ENCODE measurements at places on chromosomes 5 and 9.

DNA sequence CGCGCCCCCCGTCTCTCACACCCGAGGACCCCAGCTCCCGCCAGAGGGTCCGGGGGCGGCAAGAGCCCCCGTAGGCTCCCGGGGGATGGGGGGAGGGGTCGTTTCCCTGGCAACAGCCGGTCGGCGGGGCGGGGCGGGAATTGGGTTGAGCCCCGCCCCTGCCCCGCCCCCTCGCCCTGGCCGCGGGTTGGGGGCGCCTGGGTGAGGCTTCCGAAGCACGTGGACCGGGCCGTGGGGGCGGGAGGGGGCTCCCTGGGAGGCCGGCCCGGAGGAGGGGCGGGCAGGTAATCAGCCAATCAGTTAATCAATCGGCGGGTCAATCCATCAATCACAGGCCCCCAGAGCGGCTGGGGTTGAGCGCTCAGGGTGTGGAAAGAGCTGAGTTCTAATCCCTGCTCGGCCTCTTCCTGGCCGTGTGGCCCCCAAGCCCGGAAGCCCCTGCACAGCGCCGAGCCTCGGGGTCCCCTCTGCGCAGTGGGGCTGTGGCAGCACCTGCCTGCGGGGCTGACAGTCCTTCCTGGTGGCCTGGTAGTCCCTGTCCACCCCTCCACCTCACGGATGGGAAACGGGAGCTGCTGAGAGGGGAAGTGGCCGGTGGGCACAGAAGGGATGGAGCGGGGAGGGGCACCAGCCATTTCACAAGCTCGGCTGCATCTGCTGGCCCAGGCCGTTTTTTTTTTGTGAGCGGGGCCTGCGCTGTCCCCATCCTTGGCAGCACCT, 174.2 kb upstream of the IER5L start:
- no peak for ATAC-seq

GRCh38 chr9:137127301-137128157, 11.4 kb upstream of the GRIN1 start:
- ATAC-seq = no peak

- ATAC-seq = no peak
Observed at GRCh38 chr5:96527768-96528661, 95.0 kb upstream of the PCSK1 start.

GRCh38 chr9:131284856-131285255, 4.7 kb upstream of the PLPP7 start:
- no peak for ATAC-seq

DNA sequence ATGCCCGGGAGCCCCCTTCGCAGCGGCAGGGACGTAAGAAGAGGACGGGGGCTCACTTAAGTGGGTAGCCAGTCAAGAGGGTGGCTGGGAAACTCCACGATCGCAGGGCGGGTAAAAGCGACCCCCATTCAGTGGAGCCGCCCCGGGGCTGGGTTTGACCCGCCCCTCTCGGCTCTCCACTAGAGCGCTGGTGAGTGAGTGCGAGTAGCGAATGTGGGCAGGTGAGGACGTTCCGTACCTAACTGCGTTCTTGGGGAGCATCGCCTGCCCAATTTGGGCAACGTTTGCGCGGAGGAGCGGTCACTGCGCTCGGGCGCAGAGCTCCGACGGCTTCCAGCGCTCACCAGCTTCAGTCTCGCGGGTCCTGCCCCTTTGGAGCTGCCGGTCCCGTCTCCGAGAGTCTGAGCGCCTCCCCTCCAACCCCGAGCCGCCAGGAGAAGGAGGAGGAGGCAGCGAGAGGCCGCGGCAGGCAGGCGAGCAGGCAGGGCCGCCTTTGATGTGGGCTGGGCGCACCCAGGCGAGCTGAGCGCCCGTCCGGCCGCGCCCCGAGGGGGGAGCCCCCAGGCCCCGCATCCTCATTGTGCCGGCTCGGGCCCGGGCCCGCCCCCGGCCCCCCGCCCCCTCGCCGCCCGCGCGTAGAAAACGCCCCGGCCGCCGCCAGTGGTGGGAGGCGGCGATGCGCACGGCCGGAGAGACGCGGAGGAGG, at the start of gene FGF18:
TSS of gene FGF18 (plus strand) at position 666 of the 706 bp plus-strand sequence. CDS start 553 bp downstream, outside the sequence.
- ATAC-seq = peak; percentile 40

DNA sequence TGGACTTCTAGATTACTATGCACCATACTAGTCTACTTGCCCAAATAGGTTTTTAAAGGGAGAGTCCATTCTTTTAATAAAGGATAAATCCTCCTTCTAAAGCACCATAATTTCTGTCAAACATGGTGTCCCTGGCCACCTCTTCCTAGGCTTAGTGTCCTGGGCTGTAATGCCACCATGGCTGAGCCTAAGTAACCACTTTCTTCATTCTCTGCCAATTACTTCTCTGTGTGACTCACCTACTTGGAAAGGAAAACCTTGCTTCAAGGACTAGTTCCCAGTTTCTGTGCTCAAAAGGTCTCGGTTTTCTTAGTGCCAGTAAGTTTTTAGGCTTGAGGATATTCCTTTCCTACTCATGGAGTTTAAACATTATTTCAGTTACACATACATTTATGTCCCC, 273.4 kb downstream of the DENND1A start:
- no peak for ATAC-seq

DNA sequence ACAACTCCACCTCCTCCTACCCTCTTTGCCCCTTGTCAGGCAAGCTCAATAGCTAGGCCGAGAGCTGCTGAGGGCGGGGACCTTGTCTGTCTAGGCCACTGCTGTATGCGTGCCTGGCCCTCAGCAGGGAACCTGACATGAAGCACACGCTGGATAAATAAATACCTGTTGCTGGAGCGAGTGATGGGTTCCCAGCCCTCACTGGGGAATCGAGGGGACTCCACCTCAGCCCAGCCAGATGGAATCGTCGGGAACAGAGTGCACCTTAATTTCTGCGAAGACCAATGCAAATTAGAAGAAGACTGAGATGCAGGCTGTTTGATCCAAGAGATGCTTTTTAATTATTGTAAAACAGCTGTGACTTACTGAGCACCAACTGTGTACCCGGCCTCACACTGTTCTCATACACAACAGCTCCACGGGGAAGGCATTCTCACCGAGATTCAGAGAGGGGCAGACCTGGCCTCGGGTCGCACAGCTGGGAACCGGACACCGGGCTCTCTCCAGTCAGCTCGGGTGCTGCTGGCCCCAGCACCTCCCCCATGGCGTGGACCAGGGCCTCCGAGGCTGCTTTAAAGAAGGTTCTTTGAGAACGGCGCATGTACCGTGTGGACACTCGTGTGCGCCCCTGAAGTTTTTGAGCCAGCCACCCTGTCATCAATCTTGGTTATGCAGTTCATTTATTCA, 109.7 kb upstream of the IER5L start:
- ATAC-seq = no peak

DNA sequence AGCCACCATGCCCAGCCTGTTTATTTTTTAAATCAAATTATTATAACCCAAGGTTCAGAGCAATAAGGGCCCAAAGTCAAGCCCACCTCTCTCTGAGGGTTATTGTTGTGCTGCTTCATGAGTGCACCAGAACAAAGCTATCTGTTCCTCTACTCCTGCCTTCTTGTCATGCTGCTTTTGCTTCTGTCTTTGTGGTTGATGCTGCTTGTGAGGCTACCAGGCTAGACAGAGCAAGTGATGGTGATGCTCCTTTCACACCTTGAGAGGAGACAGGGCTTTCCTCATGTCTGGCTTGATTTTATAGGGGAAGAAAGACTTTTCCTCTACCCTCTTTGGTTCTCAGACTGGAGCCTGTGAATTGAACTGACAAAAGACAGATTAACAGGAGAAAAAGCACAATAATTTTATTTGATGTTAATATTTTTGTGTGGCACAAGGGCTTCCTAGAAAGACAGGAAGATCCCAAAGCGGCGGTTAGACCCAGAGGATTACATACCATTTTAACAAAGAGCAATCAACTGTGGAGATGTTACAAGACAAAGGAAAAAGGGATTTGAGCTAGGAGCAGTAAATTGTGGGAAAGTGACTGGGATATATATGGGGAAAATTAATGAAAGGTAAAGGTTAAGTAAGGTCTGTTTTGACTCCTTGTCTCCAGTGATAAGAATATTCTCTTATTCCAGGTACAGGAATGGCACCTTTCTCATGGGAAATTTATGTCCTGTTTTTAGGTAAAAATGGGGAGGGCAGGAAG, 4.4 kb upstream of the CD180 start:
- no peak for ATAC-seq

DNA sequence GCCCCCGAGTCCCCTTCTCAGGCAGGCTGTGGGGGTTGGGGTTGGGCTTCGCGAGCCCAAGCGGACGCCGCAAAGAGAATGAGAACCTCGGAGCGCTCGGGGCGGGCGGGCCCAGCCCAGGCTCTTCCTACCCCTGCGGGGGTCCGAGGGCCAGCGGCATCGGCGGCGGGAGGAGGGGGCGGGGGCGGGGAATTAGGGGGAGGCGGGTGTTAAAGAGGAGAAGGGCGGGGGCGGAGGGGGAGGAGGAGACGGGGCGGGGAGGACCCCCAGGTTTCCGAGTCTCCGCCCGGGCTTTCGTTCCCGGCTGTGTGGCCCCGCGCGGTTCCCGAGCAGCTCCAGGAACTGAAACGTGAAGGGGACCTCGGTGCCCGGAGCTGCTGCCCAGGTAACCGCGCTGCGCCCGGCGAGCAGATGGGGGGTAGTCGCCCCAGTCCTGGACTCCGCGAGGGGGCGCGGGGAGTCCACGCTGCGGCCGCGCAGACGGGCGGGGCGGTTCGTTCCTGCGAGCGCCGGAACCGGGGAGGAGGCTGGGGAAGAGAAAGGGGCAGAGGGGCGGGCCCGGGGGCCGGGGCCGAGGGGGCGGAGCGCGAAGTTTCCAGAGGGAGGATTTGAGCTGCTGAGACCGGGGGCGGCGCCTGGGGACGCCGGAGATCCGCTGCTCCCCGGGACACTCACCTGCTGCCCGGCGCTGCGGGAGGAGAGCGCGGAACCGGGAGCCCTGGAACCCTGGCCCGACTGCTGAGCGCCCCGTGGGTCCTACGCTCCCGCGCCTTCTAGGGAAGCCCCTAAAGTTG, 38.4 kb upstream of the PLEKHG4B start:
- peak; percentile 64 for ATAC-seq

- ATAC-seq = no peak
Observed at GRCh38 chr5:23260621-23261020, 246.8 kb upstream of the PRDM9 start.

GRCh38 chr5:73022471-73023169, 66.8 kb downstream of the FCHO2 start:
- ATAC-seq = no peak

DNA sequence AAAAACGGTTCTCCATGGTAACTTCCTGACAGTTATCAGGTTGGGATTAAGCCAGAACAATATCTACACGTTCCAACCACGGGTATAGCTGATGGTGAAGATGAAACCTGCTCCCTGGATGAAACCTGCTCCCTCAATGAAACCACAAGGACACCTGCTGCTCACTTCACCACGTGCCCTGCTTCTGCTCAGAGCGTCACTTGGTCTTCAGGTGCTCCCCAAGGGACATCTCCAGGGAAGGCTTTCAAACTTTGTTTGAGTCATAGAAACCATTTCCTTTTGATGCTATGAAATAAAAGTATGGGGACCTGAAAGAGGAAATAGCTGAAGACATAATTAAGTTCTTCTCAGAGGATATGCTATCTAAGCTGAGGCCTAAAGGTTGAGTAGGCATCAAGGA, 242.4 kb downstream of the MED10 start:
- no peak for ATAC-seq

- ATAC-seq = no peak
Observed at GRCh38 chr5:94376672-94377345, 241.6 kb downstream of the KIAA0825 start.

DNA sequence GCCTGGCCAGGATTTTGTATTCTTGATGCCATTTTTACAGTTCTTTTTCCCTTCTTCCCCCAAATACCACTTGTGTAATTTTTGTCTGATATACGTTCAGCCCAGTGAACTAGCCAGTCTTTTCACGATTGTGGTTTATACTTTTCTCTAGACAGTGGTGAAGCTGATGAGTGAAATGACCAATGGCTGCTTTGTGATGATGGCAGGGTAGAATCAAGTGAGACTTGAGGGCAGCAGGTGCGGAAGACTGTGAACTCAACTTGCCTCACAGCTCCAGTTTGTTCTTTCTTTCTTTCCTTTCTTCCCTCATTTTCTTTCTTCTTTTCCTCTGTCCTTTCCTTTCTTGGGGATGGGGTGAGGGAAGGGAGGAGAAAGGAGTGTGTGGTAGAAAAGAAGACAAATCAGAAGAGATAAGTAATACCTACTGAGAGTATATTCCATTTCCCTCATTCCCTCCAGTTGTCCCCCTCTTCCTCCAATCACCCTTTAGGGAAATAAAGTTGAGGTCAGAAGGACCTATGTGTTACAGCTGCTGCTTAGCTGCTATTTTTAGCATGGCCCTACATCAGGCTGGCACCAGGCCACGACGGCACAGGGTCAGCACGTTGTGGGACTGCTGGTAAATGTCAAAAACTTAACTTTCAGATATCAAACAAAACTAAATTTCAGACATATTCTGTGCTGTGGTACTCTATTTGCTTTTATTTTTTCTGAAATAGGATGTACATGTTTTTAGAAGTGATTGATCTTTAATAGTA, 12.3 kb downstream of the ZSWIM6 start:
- ATAC-seq = no peak

- no peak for ATAC-seq
Observed at GRCh38 chr9:105572455-105572854, 14.5 kb downstream of the FKTN start.

- ATAC-seq = no peak
Observed at GRCh38 chr9:76573905-76574760, 115.2 kb downstream of the GCNT1 start.

GRCh38 chr9:126490871-126491567, 122.7 kb upstream of the LMX1B start:
- ATAC-seq = no peak

GRCh38 chr9:120567874-120568273, 12.1 kb downstream of the CDK5RAP2 start:
- no peak for ATAC-seq

DNA sequence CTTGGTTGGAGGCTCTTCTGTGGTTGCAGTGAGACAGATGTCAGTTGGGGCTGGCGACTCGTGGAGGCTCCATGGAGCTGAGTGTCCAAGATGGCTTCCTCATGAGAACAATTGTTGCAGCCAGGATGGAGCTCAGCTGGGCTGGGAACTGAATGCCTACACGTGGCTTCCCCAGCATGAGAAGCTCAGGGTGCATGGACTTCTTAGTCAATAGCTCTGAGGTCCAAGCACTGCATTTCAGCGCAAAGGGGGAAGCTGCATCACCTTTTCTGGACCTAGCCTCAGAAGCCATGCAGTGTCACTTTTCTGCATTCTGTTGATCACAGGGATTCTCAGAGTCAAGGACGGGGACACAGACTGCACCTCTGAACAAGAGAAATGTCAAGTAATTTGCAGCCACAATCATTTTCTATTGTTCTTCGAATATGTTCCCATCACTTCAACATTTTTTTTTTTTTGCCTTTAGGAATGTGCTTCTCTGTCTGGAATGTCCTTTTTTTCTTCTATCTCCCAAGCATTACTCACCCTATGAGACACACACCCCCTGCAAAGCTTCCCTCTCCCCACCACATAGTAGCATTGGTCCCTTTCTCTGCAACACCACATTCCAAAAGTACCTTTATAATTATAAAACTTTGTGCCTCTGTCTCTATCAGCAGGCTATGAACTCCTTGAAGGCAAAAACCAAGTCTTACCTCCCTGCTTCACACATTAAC, 57.5 kb upstream of the STK32A start:
- ATAC-seq = no peak

DNA sequence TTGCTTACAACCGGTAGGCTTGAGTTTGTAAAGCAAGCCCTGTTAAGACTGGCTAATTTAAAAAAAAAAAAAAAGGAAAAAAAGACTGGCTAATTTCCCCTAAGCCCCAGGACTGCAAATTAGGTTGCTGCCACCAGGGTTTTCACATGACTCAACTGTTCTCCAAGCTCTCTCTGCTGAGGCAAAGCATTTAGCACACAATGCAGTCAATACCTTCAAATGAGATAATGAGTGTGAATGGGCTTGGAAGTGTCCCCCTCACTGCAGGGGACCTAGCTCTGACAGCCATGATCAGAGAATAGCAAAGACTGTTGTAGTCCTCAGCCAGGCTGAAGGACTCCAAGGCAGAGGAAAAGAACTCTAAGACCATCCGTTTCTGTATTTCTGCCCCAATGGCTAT, 42.8 kb upstream of the ZSWIM6 start:
- ATAC-seq = no peak

Data from gastroesophageal sphincter (tissue), 4 donors.